NCI-H1105 treated with DMSO at 0.1 percent for 48 hours (cell line): ENCODE measurements at places on chromosomes 11 and 22.

DNA sequence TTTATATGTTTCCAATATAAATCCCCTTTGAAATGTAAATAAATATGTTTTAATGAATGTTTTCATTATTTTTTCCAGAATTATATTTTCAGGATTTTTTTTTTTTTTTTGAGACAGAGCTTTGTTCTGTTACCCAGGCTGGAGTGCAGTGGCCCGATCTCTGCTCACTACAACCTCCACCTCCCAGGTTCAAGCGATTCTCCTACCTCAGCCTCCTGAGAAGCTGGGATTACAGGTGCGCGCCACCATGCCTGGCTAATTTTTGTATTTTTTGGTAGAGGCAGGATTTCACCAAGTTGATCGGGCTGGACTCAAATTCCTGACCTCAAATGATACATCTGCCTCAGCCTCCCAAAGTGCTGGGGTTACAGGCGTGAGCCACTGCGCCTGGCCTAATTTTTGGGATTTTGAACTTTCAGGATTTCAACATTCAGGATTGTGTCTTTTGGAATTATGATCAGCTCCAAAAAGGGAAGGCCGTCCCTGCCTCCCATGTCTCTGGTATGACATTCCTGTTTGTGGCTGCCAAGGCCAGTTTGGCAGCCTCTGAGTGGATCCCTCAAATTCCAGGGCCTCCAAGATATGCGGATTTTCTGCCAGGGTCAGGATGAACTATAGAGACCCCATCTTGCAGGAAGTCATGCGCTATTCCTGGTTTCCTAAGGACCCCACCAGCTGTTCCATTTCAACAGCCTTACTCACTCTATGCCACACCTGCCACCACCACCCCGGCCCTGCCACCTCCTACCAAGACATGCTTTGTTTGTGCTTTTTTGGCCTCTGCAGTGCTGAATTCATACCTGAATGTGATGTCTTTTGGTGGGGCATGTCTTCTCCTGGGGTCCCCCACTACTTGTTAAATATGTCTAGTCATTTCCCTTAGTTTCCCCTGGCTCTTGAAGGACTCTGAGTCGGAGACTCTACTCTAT, 21.9 kb upstream of the TMPRSS4 start:
- DNase-seq, result no peak

DNA sequence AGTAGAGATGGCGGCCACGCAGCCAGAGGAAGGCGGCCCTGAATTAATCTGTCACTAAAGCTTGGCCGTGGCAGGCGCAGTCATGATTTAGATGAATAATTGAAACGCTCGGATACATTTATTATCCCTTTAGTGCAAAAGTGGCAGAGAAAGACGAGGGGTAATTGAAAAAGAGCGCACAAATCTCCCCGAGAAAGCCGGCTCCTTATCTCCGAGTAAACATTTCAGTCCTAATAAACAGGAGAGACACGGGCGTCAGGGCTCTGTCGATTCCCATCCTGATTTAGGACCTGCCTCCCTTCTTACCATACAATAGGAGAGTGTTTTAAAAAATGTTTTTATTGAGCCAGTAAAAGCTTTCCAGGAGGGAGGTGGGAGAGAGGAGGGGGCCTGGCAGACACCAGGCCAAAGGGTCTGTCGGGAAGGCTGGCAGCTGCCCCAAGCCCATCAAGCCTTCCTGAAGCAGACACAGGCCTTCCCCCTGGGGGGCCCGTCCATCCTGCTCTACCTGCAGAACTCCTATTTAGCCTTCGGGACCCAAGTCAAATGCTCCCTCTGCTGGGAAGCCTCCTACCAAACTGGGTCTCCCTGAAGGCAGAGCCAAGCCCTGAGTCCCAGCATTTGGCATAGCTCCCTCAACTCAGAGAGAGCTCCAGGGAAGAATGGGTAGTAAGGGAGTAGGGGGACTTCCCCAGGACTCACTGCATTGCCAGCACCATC, 22.8 kb downstream of the OTUB1 start:
- DNase-seq, result no peak

DNA sequence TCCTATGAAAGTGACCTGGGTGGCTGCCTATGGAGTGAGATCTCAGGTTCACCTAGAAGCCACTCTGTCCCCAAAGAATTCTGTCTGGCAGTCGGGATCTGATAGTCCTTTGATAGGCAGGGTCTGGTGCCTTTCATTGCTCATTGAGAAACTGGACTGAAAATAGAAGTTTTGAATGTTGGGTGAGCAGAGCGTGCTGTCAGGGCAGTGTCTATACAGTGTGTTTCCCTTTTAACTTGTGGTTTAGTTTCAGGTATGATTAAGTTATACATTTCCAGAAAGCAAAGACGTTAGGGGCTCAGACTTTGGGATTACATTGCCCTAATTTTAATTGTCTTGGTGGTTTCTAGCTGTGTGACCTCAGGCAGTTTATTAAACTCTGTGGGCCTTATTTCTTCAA, 111.3 kb upstream of the PAX6 start:
- DNase-seq, result no peak

DNA sequence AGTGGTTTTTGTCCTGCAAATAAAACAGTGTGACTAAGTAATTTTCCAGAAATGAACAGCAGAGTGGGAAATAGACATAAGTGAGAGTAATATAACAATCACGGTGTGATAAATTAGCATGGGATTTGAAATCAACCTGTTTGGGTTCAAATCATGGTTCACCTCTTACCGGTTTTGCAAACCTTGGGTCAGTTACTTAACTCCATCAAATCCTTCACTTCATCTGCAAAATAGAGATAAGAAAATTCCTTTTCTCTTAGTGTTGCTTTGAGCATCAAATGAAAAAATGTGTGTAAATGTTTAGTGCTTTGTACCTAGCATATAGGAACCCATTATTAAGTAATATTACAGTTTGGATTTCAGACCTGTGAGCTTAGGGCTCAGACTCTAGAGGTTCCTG, 152.2 kb downstream of the TEAD1 start:
- no peak for DNase-seq

- DNase-seq, result no peak
These were observed 69.9 kb downstream of the FZD4 start for GRCh38 chr11:86885311-86885710.

DNA sequence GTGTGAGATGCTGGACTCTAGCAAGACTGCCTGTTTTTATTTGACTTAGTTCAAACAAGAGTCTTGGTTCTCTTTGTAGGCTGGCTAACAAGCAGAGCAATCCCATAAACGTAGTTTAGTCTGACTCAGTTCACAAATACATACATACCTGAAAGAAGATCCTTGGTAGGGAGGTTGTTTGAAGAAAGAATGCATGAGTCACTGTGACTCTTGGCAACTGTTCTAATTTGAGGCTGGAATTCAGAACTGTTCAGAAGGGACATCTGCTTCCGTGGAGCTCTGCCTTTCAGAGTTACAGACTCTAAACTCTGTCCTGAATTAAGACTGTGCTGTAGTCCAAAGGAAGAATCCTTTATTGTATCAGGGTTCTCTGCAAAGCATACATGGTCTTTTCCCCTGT, 32.2 kb downstream of the C2CD3 start:
- no peak for DNase-seq

- DNase-seq, result no peak
These were observed 3.8 kb upstream of the QSER1 start for GRCh38 chr11:32888805-32889204.

- no peak for DNase-seq
These were observed 99.4 kb upstream of the ZC3H12C start for GRCh38 chr11:109993786-109994185.

DNA sequence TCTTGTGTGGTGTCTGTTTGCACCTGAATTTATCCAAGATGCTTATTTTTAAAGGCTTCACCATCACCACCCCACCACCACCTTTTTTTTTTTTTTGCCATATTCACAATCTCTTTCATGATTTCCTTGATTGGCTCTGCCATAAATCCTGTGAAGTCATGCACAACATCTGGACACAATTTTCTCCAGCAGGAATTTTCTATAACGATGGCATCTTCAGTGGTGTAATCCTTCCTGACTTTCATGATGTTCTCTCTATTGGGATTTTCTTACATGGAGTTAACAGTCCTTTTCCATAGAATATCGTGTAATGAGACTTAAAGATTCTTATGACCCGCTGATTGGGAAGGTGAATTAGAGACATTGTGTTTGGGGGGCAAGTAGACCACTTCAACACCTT, 17.8 kb downstream of the ZFP91 start:
- DNase-seq, result no peak

DNA sequence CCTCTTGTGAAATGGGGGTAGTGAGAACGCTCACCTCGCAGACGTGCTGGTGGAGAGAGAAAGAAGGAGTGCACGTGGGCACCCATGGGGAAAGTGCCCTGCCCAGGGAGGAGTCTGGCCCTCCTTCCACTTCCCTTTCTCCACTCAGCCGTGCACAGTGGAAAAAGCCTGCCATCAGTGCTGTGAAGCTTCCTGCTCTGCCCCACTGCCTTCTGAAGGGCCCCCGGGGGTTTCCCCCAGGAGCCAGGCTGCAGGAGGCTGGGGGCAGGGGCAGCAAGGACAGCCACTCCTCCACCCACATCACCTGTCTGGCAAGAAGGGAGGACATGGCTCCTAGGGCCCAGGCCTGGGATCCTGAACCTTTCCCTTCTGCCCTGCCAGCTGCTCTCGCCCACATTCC, 7.6 kb downstream of the TP53I11 start:
- no peak for DNase-seq

DNA sequence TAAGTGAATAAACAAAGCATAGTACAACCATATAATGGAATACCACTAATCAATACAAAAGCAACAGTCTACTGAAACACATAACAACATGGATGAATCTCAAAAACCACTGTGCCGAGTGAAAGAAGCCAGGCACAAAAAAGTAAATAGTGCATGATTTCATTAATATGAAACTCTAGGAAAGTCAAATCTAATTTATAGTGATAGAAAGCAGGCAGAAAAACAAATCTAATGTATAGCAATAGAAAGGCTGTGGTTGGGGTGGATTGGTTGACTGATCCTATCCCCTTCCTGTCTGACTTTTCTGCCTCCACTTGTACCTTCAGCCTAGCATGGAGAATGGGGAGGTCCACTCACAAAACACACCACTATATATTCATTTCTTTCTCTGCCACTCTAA, 115.4 kb downstream of the SERGEF start:
- DNase-seq, result no peak

- DNase-seq, result no peak
These were observed 30.9 kb downstream of the LMO2 start for GRCh38 chr11:33860926-33861325.

DNA sequence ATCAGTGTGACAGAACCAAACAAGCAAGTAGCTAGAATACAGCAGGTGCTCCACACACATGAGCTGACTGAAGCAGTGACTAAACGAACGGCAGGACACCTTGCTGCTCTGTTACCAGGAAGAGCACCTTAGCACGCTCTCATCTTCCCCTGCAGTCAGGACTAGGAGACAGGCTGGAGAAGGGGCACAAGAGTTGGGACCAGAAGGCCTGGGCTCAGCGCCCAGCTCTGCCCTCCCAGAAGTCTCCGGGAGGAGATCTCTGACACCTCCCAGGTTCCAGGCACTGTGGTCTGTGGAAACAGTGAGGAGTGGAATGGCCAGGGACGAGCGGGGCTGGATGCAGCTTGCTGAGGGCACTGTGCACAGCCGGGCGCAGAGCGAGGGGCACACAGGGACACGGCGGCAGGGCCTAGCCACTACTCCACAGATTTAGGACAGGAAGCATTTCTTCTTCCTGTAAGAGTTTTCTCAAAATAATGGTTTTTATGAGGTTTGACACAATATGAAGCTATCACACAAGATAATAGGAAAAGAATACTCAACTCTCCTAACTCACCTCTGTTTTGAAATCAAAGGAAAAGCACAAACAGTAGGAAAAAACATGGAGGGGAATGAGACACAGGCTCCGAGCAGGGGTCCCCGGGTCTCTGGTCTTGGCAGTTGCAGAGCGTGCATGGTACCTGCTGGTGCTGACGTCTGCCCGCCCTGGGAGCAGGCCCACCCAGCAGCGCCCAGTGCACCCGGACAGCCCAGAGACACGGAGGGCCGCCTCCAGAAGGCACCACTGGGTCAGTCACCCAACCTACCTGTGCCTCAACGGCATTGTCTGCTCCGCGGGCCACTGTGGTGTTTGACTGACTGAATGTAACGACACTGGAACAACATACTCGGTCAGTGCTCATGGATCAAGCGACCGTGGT, 67.6 kb downstream of the NCAPD3 start:
- no peak for DNase-seq

DNA sequence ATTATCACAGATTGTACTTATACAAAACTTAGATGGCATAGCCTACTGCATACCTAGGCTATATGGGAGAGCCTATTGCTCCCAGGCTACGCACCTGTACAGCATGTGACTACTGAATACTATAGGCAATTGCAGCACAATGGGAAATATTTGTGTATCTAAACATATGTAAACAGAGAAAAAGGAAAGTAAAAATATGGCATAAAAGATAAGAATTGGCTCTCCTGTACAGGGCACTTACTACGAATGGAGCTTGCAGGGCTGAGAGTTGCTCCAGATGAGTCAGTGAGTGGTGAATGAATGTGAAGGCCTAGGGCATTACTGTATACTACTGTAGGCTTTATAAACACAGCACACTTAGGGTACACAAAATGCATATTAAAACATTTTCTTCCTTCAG, 13.2 kb downstream of the APOL6 start:
- no peak for DNase-seq

DNA sequence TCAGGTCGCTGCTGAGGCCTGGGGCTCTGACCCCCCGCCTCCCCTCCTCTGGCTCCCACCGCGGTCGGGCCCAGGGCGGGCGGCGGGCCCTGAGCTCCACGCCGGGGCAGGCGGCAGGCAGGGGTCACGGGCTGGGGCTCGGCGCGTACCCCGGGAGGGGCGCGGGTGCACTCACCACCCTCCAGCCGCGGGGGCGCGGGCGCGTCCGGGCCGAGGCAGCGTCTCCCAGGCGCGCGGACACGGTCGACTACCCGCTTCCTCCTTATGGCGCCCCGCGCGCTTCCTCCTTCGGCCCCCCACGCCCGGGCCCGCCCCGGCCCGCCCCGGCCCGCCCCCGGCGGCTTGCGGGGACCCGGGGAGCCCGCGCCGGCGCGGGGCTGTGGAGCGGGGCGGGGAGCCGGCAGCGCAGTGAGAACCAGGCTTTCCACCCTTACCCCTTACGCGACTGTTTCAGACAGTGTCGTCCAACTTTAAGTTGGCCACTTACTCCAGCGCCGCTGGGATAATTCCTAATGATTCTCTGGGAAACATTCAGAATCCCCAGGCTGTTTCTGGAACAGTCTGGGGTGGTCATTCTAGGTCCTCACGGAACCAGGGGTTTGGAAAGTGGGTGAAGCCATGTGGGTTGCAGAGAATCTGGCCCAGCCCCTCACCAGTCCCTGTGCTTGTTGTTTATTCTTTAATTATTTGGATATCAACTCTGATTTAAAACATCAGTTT, at the start of gene BID:
Gene BID (minus strand): TSS at position 264 of the 720 bp plus-strand sequence. CDS start 24,353 bp downstream, outside the sequence.
- peak; percentile 40 for DNase-seq

- DNase-seq, result peak; percentile 8
These were observed 91.5 kb downstream of the MORC2 start for GRCh38 chr22:30876915-30877553.
